ENCODE measurements at places on chromosomes 16 and 17.
A peak's percentile ranks its signal among the peaks of the same experiment; 100 is the strongest.

GRCh38 chr17:72566671-72567484 is 446.1 kb downstream of the SOX9 start:
- no peak for DNase-seq

DNA sequence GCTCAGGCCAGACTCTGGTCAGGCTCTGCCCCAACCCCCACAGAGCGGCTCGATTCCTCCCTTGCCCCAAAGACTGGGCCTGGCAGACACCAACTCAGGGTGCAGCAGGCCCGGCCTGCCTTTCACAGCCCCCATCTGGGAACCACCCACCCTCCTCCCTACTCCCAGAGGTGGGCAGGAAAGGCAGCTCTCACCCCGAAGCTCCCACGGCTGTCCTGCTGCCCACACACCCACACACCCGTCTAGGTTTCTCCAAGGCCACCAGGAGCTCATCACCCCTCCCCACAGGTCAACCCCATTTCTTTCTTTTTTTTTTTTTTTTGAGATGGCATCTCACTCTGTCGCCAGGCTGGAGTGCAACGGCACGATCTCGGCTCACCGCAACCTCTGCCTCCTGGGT is 3.8 kb downstream of the CEP131 start:
- DNase-seq: no peak

GRCh38 chr16:28543072-28543471 is 4.3 kb upstream of the NUPR1 start:
- DNase-seq: no peak

DNA sequence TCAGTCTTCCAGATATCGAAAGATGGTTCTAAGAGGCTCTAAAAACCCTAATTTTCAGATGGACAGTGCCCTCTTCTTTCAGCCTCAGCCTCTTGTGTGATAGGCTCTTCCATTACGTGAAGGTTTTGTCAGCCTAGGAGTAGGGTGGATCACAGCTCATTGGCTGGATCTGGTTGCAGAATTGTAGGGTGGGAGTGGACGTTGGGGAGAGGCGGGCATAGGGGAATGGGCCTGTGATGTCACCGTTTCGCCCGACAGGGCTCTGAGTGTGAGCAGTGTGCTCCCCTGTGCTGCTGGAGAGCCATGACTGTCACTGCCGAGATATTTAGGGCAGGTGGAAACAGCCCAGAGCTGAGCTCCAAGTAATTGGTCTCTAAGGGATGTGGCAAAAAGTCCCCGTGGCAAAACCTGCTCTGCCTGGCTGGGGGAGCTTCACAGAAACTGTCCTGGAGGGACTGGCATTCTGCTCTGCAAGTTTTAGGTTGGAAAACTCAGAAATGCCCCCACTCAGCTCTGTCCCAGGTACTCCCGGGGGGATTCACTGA is 6.2 kb upstream of the WFIKKN1 start:
- no peak for DNase-seq

GRCh38 chr16:35370617-35371016 is 1911.2 kb downstream of the TP53TG3F start:
- DNase-seq: no peak

DNA sequence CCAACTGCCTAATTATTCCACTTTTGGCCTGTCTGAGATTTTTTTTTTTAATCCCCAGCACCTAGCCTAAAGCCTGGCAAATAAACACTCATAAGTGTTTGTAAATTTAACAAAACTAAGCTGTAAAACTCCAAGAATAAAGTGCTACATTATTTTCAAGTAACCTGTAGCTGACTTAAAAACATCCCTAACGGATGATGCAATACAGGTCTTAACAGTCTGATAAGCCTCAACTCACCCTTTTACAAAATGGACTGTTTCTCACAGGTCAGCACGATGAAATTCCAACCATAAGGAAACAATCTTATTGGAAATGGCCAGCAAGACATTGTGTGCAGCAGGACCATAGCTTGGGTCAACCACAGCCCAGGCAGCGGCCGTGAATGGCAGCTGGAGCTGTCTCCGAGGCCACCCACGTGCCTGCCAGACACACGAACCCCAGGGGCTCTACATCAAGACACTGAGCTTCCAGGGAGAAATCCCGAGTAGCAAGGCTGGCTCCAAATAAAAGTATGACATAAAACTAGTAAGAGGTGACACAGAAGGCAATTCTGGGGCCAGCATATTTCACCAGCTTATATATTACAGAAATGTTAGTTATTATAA is 58.9 kb downstream of the NDEL1 start:
- no peak for DNase-seq

DNA sequence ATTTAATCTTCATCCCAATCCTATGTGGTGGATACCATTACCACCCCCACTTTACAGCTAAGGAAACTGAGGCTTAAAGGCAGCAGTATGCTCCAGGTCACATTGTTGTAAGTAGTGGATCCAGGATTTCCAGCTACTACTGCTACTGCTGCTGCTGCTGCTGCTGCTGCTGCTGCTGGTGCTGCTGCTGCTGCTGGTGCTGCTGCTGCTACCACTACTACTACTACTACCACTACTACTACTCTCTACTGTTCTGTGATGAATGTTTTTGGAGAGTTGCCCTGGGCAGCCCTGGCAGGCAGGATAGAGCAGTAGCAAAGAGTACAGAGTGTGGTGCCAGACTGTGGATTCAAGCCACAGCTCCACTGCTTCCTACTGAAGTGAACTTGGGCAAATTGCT is 49.3 kb upstream of the SLC12A3 start:
- DNase-seq: no peak

DNA sequence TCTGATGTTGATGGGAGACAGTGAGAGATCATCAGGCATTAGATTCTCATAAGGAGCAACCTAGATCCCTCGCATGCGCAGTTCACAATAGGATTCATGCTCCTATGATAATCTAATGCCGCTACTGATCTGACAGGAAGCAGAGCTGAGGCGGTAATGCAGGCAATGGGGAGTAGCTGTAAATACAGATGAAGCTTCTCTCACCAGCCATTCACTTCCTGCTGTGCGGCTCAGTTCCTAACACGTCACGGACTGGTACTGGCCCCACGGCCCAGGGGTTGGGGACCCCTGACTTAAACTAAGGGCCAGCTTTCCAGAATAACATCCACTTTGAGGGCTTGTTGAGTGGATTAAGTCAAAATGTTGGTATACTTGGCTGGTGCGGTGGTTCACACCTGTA is 2.6 kb upstream of the TMEM219 start:
- DNase-seq: no peak

DNA sequence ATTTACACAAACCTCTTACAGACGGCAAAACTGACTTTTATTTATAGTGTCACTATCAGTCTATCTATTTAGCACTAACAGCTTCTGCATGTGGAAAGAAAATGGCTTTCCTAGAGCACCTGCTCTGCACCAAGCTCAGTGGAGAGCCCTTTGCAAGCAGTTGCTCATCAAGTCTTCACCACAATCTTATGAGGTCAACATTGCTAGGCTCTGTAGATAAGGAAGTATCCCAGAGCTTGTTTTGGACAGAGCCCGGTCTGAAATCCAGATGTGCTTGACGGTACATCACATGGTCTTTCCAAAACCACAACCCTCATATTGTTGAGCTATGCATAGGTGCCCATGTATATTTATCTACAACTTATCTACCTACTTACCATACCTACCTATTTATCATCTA is 572.7 kb upstream of the CDH5 start:
- no peak for DNase-seq

GRCh38 chr16:2486645-2487516 is 12.0 kb downstream of the TBC1D24 start:
- peak; percentile 53 for DNase-seq

DNA sequence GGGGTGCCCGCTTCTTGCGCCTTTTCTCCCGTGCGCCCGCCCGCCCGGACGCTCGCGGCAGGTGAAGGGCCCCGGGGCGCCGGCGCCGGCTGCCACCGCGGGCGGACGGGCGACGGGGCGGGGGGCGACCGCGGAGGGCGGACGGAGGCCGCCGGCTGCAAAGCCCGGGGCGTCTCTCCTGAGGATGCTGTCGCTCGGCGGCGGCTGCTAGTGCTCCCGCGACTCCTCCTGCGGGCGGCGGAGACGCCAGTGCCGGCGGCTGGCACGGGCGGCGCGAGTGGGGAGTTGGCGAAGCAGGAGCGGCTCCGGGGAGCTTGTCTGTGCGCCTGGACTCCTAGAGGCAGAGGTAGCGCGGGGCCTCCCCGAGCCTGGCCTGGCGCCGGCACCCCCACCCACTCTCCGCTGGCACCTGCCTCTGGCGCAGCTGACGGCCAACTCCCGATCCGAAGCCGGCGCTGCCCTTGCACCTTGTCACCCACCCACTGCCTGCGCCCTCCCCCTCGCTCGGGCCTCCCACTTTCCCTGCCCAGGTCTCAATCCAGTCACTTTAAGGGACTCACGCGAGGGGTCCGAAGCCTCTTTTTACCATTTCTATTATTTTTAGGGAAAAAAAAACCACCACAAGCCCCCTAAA is at the start of gene FAM20A:
Gene FAM20A (minus strand): TSS at position 437 of the 634 bp plus-strand sequence. CDS start 701 bp downstream, outside the sequence.
- DNase-seq: no peak

- DNase-seq: no peak
Observed at GRCh38 chr16:11796227-11797165, 562 bp downstream of the ZC3H7A start.

DNA sequence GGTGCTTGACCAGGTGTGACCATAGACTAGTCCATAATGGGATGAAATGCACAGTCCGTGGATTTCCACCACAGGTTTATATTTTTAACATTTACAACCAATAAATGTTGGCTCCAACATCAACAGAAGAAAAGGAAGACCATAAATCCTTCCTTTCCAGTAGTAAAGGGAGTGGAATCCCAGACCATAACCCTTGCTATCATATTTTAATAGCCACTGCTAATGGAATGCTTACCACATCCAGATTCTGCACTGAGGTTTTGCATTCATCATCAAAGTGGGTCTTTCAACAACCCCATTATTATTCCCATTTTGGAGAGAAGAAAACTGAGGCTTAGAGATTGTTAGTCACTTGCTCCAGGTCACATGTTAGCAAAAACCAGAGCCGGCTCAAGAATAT is 106.7 kb downstream of the FOXL1 start:
- DNase-seq: no peak

DNA sequence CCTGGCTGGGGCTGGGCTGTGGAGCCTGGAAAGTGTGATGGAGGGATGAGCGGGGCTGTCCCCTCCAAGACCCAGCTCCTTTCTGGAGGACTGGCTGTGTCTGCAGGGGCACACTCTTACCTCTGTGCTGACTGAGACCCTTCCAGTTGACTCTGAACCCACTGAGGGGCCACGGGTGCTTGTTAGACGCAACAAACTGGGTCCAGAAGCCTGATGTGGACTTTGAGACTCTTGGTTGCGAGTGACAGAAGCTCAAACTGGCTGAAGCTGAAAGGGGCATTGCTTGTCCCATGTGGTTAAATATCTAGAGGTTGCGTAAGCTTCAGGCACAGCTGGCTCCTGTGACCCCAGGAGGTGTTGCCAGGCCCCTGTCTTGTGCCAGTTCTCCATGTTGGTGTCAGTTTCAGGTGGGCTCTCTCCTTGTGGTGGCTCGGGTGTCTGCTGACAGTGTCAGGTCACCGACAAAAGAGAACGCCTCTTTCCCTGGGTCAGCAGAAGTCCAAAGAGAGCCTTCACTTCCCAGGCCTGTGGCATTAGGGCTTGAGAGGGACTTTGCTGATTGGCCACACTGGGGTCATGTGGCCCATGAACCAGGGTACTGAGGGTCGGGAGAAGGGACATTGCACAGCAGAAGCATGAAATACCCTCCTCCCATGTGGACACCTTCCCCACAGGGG is 16.7 kb downstream of the ADCY7 start:
- DNase-seq: no peak

- no peak for DNase-seq
Observed at GRCh38 chr16:54027062-54027461, 259.5 kb downstream of the IRX3 start.

- DNase-seq: peak; percentile 64
Observed at GRCh38 chr16:27109666-27110523, 43.2 kb downstream of the C16orf82 start.

DNA sequence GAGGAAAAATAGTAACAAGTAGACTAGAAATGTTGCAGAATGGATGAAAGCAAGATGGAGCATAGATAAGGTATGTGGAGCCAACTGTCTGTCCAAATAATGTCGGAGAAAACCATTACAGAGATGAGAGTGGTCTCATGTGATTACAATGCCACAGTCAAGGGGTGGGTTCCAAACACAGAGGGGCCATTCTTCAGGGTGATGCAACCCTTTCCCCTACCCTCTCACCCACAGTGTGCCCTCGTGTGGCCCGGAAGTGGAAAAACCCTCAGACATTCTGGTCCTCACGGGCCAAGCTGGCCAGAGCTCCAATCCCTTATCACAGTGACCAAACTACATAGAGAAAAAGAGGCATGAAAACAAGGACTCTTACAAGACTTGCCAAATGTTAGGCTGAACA is 17.7 kb upstream of the HS3ST3A1 start:
- no peak for DNase-seq

GRCh38 chr16:85017151-85017550 is 5.8 kb upstream of the ZDHHC7 start:
- DNase-seq: peak; percentile 24

GRCh38 chr17:80773243-80773991 is 218.2 kb upstream of the CHMP6 start:
- DNase-seq: no peak

DNA sequence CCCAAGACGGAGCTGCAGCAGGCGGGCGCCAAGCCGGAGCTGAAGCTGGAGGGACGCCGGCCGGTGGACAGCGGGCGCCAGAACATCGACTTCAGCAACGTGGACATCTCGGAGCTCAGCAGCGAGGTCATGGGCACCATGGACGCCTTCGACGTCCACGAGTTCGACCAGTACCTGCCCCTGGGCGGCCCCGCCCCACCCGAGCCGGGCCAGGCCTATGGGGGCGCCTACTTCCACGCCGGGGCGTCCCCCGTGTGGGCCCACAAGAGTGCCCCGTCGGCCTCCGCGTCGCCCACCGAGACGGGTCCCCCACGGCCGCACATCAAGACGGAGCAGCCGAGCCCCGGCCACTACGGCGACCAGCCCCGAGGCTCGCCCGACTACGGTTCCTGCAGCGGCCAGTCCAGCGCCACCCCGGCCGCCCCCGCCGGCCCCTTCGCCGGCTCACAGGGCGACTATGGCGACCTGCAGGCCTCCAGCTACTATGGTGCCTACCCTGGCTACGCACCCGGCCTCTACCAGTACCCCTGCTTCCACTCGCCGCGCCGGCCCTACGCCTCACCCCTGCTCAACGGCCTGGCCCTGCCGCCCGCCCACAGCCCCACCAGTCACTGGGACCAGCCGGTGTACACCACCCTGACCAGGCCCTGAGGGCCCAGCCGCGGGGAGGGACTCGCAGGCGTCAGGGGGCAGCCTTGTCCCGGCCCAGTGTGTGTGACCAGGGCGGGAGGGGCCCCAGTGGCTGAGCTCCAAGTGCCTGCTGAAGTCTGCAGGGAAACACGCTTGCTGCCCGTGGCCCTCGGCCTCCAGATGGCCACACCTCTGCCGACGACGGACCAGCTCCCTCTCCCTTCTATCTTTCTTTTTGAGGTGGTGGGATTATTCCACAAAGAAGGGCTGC is 3.4 kb downstream of the SOX8 start:
- DNase-seq: no peak

DNA sequence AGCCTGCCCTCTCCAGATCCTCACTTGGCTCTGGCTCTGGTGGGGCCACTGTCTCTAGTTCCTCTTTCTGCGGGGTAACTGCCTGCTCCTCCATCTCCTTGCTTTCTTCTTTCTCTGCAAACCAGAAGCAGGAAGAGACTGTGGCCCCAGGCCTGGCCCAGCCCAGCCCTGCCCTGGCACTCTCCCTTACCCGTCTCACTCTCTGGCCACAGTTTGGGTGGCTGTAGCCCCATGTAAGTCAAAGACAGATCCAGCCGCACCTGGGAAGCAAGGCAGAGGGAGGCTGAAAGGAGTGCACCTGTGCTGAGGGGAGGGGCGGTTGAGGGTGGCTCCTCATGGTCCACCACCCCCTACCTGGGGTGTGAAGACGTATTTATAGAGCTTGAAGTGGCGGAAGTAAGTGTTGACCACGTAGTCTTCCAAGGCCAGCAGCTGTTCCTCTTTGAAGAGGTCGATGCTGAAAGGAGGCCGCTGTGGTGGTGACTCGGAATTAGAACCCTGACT is 2.8 kb downstream of the CFAP119 start:
- no peak for DNase-seq

Data from stimulated activated CD4-positive, alpha-beta T cell treated with anti-CD3 and anti-CD28 coated beads, Interleukin-12 subunit alpha, Interleukin-12 subunit beta, amount 100 ng/mL, for 48 hours (primary cell).